ENCODE measurements at places on chromosomes 12 and 14.

GRCh38 chr12:103580026-103580425 lies 7.0 kb upstream of the STAB2 start:
- no peak for DNase-seq

DNA sequence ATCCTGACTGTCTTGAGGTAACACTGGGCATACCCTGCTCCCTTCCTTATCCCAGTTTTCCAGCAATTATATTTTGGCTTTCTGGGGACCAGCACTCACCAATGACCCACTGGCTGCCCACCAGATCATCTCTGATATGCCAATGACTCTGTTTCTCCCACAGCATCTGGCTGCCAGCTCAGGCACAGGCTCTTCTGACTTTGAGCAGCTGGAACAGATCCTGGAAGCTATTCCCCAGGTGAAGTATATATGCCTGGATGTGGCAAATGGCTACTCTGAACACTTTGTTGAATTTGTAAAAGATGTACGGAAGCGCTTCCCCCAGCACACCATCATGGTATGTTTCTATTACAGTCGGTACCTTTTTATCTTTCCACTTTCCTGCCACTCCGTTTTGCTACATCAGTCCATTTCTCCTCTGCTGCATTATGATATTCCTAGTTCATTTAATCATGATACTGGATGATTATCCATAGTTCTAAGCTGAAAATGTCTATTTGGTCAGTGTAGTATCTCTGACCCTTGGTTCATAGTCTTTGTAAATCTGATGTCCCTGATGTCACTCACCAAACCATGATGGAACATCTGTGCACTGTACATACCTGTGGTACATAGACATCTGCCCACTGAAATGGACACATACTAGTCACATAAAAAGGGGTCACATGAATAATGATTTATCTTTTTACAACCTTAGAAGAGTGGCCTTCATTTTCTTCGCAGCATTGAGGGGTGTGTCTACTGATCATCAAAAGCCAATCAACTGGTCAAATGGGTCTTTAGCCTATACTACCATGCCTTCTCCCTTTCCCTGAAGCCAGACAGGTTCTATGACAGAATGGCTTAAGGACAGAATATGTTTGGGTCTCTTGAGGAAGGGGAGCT lies 3.3 kb downstream of the GMPR2 start:
- no peak for DNase-seq

DNA sequence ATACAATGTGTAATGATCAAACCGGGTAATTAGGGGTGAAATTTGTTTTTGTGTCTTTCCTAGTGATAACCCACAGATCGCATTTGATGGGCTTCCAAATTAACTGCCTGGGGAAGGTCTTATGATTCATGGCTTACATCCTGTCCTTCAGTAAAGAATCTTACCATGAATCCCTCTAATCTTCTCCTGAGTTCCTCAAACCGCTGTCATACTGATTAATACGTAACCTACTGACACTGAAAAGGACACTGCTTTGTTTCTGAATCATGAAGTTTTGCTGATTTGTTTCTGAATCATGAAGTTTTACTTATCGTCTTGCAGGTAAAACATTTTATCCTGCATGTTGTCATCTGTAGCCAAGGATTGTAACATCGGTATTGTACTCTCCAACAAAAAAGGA lies 52.0 kb upstream of the CRY1 start:
- DNase-seq: no peak

- no peak for DNase-seq
Measured at GRCh38 chr14:61641914-61642613, 53.2 kb upstream of the HIF1A start.

DNA sequence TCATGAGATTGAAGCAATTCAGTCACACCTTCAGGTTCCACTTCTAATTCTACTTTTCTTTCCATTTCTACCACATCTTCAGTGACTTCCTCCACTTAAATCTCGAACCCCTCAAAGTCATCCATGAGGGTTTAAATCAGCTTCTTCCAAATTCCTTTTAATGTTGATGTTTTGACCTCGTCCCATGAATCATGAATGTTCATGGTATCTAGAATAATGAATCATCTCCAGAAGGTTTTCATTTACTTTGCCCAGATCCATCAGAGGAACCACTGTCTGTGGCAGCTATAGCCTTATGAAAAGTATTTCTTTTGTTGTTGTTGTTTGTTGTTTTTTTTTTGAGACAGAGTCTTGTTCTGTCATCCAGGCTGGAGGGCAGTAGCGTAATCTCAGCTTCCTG lies 7.6 kb downstream of the RXYLT1 start:
- DNase-seq: no peak

GRCh38 chr12:48999371-49000131 lies at the start of gene DDN:
DDN (minus strand) TSS chr12:48999375; CDS start chr12:48999287, 88 bp downstream.
- peak; percentile 72 for DNase-seq

DNA sequence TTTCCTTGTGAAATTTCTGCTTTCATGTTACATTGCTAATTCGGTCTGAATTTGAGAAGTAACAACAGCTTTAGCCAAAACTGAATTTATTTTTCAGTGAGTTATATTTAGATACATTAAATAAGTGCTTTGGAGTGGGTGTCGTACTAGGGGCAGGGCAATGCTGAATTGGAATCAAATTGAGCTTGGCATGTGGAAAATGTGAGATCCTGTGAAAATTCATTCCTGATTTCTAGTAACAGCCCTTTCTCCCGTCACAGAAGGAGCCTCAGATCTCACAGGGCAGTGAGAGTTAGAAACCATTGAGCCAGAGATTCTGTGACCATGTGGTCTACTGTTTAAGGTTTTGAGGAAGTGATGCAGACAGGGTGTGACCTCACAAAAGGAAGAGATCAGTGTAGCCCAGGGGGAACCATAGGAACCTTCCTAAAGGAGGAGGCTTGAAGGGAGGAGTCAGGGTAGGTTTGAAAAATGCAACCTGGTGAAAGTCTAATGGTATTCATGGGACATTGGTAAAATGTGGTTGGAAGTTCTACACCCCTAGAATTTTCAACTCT lies 1136.8 kb downstream of the AACS start:
- DNase-seq: no peak

GRCh38 chr14:25396128-25396527 lies 346.2 kb upstream of the STXBP6 start:
- DNase-seq: no peak

- DNase-seq: no peak
Measured at GRCh38 chr14:92657457-92658142, 90.8 kb downstream of the LGMN start.

- DNase-seq: no peak
Measured at GRCh38 chr14:88017535-88017934, 12.6 kb downstream of the GPR65 start.

DNA sequence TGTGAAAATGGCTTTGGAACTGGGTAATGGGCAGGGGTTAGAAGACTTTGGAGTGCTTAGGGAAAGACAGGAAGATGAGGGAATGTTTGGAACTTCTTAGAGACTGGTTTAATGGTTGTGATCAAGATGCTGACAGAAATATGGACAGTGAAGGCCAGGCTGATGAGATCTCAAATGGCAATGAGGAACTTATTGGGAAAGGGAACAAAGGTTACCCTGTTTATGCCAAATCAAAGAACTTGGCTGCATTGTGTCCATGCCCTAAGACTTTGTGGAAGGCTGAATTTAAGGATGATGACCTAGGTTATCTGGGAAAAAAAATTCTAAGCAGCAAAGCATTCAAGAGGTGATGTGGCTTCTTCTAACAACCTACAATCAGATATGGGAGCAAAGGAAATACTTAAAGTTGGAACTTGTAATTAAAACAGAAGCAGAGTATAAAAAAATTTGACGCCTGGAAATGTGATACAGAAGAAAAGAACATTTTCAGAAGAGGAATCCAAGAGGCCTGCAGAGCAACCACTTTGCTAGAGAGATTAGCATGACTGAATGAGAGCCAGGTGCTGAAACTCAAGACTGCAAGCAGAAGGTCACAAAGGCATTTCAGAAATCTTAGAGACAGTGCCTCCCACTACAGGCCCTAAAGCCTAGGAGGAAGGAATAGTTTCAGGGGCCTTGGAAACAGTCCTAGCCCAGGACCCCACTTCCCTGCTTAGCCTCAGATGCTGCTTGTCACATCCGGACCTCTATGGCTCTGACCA lies 65.6 kb upstream of the FLRT2 start:
- DNase-seq: no peak

DNA sequence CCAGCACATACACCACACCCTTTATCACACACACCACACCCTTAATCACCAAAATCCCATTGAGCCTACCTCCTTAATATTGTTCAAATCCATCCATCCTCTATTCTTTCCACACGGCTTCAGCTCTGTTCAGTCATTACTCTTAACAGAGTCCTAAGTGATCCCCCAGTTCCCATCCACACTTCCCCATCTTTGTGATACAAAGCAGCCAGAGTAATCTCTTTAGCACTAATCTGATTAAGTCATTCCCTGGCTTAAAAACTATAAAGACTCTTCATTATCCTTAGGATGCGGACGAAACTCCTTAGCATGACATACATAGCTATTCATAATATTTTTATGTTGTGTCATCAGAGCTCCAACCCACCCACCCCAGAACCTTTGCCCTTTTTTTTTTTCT lies 14.7 kb upstream of the MFAP5 start:
- no peak for DNase-seq

GRCh38 chr14:86788224-86788623 lies 1204.8 kb downstream of the GALC start:
- DNase-seq: no peak

- DNase-seq: peak; percentile 73
Measured at GRCh38 chr12:46303039-46303666, 34.3 kb upstream of the SLC38A1 start.

- DNase-seq: no peak
Measured at GRCh38 chr12:116136340-116136739, 141.2 kb downstream of the MED13L start.

GRCh38 chr14:64775081-64775777 lies 71.0 kb downstream of the PLEKHG3 start:
- DNase-seq: peak; percentile 41

DNA sequence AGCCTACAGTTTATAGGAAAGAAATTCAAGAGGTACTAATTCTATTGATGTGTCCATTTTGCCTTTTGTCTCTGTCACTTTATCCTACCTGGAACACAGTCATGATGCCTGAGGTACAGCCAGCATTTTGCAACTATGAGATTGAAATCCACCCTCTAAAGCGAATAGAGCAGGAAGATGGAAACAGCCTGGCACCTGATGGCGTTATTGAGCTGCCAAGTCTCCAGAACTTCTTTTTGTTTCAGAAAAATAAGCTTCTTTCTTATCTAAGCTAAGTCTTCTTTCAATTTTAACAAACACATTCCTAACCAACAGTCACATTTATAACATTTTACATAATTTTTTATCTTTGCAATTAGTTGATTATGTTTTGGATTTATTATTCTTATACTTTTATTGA lies 182.1 kb downstream of the PAWR start:
- no peak for DNase-seq

DNA sequence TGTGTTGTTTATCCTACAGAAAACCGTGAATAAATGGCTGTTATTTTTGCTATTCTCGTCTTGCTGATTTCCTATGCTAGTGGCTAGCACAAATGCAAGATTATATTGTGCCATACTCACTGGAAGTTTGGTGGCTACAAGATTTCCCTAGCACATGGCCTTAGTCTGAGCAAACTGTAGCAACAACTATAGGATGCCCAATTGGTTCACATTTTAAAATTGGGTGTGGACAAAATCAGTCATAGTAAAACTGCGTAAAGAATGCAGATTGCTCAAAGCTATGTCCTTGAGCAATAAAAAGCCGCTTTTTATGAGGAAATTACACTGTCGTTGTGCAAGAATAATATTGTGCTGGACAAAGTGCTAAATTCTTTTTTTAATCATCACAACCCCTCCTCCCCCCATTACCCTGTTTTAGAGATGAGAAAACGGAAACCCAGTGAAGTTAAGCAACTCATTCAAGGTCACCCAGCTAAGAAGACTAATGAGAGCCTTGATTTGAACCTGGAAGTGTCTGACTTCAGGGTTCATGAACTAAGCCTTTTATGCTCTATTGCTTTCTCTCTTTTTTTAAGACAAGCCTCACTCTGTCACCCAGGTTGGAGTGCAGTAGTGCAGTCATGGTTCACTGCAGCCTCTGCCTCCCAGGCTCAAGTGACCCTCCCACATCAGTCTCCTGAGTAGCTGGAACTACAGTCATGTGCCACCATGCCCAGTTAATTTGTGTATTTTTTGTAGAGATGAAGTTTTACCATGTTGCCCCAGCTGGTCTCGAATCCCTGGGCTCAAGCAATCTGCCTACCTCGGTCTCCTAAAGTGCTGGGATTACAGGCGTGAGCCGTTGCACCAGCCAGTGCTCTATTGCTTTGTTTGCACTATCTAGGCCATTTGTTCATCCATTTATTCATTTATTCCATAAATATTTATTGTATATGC lies 73.6 kb downstream of the SRGAP1 start:
- DNase-seq: no peak

DNA sequence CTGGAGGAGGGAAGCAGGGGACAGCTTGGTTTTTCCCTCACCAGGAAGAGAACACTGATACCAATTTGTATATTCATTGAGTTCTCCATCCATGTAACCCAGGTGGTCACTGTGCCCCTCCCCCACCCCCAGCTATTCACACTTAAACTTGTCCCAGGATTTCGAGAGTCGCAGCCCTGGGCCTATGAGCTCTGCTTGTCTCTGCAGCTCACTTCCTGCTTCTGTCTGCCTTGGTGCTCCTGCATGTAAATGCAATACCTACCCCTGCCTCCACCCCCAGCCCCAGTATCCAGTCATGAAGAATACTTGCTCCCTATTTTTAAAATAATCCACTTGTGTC lies 452.2 kb downstream of the BCL11B start:
- DNase-seq: no peak

DNA sequence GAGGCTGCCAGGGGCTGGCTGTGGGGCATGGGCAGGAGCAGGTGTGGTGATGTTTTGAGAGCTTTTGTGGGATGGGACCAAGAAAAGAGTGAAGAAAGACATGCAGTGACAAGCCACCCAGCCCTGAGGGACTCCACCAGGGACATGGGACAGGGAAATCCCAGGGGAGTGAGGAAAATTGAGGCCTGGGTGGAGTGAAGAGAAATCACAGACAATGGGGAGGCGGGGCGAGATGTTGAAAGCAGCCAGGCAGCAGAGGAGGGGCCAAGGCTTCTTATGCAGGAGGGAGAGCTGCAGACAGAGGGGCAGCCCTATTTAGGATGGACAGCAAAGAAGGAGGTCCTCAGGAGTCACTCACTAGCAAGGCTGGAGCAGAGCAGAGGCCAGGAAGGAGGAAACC lies 4.2 kb upstream of the KRT1 start:
- DNase-seq: no peak

DNA sequence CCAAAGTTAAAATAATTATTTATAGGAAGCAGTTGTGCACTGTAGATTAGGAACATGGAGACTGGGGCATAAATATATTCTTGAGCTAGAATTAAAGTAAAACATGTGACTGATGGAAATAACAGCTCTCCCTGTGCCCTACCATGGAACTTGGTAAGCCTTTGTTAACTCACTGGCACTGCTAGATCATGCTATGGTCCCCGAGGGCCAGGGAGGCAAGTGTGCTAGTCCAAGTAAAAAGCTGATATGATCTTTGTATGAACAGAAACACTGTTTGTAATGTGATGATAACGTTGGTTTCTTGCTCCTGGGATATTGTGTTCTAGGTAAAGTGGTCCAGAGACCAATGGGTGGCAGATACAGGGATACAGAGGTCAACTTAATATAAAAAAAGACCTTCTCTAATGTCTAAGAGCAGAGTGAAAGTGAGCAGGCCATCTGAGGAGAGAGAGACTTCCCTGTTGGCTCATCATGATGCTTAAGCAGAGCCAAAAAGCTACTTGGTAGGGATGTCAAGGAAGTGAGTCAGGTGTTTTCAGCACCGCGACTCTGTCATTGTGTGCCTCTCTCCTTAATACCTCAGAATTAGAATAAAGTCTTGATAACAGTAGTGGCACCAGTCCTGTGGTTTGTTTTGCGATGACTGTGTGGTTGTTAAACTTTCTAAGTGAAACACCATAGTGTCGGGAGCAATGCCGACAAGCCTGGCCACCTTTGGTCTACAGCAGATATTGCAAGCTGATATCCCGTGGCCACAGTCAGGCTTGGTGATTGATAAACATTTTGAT lies 27.6 kb downstream of the BICD1 start:
- no peak for DNase-seq
